Islet precursor cell (in vitro differentiated cells): ENCODE measurements at places on chromosomes 1 and 21.

DNA sequence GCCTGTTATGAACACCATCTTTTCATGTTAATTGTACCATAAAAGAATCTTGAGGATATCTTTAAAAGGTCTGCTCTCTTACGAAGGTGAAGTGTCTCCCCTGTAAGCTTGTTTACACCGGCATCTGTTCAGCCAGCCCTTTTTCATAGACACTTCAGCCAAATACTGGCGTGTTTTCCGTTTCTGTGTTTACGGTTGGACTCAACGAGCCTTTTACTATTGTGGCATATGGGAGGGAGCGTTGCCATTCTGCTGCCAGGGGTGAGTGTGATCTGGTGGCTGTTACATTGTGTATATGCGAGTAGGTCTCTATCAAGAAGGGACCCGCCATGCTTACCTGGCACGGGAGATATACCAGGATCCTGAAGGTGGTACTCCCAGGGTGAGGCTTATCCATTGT lies 433.8 kb downstream of the CAMTA1 start:
- DNase-seq, result no peak

DNA sequence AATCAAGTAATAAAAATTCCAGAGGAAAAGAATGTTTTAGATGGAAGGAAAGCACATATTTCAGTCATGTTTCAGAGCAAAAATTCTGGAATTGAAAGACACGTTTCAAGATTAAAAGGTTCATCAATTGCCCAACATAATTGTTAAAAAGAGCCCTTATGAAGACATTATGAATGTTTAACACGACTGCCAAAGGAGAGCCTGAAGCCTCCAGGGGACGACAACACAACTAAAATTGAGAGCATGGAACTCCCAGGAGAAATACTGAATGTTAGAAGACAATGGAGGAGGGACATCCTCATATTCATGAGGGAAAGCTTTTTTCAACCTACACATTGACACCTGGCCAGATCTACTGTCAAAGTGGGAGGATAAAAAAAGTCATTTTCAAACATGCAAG lies 16.0 kb downstream of the OR2T11 start:
- no peak for DNase-seq

DNA sequence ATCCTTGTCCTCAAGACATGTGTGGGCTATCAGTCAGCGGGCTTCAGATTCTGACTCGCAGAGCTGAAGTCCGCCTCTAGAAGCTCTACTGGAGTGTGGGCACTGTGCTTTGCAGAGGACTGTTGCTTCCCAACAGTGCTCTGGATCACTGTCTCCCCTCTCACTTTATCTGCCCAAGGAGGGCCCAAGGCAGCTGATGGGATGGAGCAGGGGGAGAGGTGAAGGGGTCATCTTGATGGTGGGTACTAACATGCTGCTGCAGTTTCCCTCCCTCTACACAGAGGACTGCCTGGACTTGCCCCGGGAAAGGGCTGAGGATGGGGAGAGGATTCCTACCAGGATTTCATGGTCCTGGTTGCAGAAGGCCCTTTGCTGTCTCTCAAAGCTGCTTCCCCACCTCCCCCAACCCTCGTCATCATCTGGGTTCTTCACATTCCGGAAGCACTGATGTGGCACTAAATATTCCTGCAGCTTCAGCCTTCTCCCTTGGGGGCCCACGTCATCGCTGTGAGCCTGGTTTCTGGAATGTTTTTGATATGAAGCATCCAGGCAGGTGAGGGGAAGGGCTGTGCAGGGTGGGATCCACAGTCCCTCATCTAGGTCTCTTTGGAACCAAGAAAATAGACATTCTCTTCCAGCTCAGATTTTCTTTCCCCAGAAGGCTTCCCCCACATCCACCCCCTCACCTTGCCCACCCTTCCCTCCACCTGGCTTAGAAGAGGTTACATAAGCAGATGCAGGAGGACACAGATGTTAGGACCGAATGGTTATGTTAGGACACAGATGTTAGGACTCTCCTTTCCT lies 23.2 kb downstream of the NUAK2 start:
- DNase-seq, result peak; percentile 99

GRCh38 chr1:112852934-112853333 lies 103.1 kb downstream of the SLC16A1 start:
- no peak for DNase-seq

DNA sequence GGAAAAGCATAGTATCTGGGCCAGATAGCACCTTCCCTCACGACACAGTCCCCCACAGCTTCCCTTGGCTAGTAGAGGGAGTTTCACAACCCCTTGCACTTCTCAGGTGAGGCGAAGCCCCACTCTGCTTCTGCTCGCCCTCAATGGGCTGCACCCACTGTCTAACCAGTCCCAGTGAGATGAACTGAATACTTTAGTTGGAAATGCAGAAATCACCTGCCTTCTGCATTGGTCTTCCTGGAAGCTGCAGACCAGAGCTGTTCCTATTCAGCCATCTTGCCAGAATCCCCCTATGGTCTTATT lies 243.2 kb upstream of the FAM78B start:
- no peak for DNase-seq

GRCh38 chr1:154955718-154956543 lies at the start of gene PBXIP1:
Gene PBXIP1 (minus strand): TSS chr1:154956099. CDS start chr1:154953721, 2,378 bp downstream.
- DNase-seq, result peak; percentile 96

DNA sequence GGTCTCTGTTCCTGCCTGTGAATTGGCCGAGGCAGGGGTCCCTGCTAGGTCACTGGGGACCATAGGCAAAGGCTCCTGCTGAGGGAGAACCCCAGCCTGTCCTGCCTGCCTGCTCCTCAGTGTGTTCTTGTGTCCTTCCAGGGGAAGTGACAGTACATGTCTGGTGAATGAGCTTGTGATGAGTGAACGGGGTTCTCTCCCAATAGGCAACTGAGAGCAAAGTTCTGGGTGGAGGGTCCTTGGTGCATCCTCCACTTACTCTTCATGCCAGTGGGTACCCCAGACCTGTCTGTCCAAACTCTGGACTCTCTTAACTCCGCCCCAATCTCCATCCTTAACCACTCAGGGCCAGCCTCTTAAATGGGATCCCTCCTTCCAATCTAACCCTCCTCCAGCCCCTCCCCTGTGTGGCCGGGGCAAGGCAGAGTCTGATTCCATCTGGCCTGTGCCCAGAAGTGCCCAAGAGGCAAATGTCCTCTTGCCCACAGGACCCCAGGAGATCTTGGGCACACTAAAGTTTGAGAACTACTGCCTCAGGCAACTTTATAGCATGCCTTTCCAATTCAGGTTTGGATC lies 2.0 kb downstream of the XKR8 start:
- peak; percentile 49 for DNase-seq

GRCh38 chr21:37463083-37463801 lies 96.7 kb downstream of the DYRK1A start:
- DNase-seq, result no peak

DNA sequence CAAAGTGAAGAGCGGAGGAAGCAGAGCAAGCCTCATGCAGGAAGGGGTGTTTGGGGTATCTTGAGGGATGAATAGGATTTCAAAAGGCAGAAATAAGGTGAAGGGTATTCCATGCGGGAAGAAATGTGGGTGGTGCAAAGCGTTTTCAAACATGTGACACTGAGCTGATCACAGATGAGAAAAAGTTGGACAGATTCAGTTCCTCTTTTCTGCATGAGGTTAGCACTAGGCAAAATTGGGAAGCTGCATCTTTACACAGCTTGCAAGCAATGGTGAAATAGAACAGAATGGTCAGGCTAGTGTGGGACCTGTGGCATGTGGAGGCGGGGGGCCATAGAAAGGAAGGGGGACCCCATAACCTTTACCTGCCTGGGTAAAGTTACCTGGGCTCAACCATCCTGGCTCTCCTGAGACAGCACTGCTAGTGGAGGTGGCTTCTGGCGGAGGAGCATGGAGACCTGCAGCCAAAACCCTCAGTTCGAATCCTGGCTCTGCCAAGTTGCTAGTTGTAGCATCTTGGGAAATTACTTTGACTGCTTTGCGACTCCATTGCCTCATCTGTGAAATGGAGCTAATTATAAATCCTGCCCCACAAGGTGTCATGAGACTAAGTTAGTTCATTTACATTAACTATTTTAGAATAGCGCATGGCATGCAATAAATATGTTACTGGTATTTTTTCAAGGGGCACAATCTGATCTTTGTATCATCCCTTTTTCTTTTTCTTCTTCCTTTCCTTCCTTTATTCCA lies 16.4 kb downstream of the KCNA10 start:
- DNase-seq, result no peak

GRCh38 chr1:186054003-186054402 lies 319.8 kb downstream of the HMCN1 start:
- no peak for DNase-seq

DNA sequence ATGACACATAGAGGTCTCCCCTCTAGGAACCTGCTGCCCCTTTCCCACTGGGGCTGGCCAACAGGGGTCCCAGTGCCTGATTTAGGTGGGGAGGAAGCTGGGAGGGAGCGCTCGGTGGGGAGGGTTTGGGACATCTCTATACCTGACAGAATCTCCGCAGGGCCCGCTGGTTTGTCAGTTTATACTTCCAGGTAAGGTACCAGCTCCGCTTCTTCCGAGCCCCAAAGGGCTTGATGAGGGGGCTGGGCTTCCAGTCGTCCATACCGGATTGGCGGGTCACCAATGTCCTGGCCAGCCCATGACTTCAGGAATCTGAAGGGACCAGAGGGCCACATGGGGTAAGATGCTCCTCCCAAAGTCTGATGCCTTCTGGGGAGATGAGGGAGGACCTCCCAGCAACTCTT lies 672 bp downstream of the POMGNT1 start:
- no peak for DNase-seq

- DNase-seq, result no peak
Measured at GRCh38 chr21:16956824-16957223, 556.0 kb upstream of the CXADR start.

DNA sequence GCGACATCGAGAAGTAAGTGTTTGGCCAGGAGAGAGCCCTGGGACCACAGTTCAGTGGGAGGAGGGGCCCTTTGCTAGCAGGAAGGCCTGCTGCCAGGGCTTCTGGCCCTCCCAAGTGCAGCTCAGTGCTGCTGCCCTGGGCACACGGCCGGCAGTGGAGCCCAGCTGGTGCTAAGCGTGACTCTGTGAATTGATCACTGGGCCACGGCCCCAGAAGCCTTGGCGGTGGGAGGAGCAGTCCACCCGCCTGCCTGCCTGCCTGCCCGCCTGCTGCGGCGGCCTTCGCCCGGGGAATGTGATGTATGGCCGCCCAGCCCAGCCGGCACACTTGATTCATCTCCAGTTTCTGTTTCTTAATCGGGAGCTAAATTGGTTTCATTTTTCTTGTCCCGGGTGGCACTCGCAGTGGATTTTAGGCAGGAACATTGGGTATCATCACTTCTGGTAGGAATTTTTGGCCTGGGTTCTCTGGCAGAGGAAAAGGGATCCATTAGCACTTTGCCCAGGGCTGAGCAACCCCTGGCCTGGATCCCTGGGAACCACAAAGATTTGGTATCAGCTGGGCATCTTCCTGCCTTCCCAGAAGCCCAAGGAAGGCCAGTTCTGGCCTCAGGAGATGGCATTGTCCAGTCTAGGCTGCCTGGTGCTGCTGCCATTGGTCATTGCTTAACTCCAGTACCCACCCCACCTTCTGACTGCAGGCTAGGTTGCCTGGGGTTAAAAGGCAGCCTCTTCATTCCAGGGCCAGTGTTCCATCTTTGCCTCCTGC lies 28.6 kb downstream of the TMEM53 start:
- DNase-seq, result no peak

GRCh38 chr1:54547601-54548388 lies at the start of gene ACOT11:
Gene ACOT11 (plus strand): TSS chr1:54548228. CDS start chr1:54548310, 82 bp downstream.
- peak; percentile 61 for DNase-seq

GRCh38 chr1:107682467-107682866 lies 282.5 kb downstream of the VAV3 start:
- DNase-seq, result no peak

DNA sequence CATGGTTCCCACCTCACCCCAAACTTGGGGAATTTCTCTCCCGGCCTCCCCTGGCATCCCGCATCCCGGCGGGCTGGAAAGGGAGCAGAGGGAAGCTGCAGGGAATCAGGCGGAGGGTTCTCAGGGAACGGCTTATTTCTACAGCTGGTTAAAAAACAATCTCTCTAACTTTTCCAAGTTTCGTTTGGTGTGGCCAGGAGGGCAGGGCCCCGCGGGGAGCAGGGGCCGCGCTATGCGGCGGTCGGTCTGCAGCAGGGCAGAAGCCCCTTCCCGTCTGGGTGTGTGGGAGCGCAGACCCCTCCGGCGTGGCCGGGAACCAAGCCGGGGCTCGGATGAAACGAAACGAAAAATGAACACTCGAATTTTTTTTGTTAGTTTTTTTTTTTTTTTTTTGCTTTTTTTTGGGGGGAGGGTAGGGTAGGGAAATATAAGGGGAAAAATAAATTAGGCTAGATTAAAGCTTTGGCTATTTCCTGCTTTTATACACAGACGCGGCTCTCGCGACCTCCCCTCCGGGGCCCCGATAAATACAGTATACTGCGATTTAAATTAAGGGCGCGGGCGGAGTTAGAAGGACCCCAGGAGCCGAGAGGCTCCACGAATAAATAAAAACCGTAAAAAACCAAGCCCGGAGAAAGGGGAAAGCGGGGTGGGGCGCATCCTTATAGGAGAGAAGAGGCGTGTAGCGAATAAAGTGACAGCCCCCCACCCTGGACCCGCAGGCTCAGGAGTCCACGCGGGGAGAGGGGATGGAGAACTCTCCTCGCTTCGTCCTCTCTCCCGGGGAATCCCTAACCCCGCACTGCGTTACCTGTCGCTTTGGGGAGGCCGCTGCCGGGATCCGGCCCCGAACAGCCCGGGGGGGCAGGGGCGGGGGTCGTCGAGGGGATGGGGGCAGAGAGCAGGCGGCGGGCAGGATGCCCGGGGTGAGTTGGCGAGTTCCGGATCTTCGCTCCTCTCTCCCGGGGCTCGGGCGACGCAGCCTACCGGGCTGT lies 2.1 kb downstream of the POU3F1 start:
- DNase-seq, result no peak

- no peak for DNase-seq
Measured at GRCh38 chr1:47510282-47510811, 72.5 kb downstream of the FOXD2 start.

GRCh38 chr1:240178366-240178765 lies 86.7 kb downstream of the FMN2 start:
- DNase-seq, result no peak

DNA sequence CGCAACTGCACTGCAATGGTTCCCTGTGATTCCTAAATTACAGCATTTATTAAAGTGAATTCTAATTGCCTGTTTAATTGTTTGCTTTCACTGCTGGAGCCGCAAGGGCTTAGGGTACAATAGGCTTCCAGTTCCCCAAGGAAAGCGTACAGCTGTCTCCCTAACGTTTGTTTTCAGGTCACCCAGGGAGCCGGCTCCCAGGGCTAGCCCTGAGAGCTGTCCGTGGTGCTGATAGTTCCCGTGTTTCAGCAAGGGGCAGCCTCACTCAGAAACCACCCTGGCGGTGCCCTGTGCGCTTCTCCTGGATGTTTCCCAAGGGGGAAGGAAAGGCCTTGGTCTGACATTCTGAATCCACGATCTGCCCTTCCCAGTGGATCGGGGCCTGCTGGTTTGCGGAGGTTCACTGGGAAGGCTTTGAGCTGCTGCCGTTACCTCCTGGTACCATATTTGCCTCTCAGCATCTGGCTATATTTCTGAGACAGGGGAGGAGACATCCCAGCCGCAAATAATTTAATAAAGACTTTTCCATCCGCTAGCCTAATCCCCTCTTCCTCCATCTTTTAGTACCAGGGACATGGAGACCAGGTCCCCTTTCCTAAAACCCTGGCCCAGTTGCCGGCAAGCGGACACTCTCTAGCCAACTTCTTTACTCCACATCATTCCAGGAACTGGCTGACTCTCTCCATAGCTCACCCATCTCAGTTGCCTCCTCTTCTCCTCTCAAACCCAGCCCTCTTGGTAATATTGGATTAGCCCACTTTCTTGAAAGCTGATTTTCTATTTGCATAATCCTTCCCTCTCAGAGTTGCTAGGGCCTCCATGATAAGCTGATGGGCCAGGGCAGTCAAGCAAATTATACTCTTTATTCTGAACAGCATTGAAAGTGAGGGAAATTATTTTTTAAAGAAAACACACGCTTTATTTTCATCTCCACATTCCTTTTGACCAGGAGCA lies 149.0 kb downstream of the IGSF21 start:
- peak; percentile 89 for DNase-seq
